Stimulated activated CD4-positive, alpha-beta T cell treated with anti-CD3 and anti-CD28 coated beads, Interleukin-1b, Interleukin-23, amount 100 ng/mL, for 1 hour (primary cell): ENCODE measurements at places on chromosomes 4 and X.

DNA sequence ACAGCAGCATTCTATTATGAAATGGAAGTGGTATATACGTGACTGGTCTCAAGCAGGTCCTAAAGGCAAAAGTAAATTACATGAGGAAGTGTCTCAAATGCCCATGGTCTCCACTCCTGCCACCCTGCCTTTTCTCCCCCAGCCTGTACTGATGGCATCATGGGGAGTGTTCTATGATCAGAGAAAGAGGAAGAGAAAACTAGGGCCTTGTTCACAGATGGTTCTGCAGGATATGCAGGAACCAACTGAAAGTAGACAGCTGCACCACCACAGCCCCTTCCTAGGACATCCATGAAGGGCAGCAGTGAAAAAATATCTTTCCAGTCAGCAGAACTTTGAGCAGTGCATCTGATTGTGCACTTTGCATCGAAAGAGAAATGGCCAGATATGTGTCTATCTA, 901.5 kb downstream of the ARAP2 start:
- no peak for DNase-seq

- no peak for DNase-seq
Measured at GRCh38 chr4:26524011-26524410, 33.7 kb upstream of the CCKAR start.

GRCh38 chrX:115535844-115536243, 25.1 kb upstream of the PLS3 start:
- DNase-seq = no peak

DNA sequence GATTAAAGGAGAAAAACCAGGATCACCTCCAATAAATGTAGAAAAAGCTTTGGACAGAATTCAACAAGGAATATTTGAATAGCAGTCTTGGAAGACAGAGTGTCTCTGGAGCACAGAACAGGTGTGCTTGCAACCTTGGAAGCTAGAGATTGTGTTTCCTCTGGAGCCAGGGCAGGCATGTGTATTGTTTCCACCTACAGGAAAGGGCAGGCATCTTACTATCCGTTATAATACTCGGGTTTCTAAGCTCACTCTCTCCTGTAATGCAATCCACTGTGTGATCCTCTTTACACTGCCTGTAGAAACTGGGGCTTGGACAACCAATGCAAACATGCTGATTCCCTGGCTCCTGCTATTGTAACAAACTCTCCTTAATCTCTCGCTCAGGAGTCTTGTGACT, 14.4 kb downstream of the CCDC110 start:
- DNase-seq = no peak

DNA sequence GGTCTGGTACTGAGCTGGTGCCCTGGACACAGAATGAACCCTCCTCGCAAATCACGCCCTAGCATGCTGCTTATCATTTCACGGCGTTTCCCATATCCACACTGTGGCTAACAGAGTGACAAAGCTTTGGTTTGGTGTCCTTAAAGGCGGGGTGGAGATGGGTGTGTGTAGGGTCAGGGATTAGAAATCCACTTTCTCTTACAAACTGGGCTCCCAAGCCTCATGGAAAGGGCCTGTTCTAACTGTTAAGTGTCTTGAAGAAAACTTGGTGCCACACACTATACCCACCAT, 735 bp upstream of the CHRDL1 start:
- DNase-seq = no peak

- no peak for DNase-seq
Measured at GRCh38 chrX:137792214-137792613, 226.3 kb downstream of the ZIC3 start.

- no peak for DNase-seq
Measured at GRCh38 chrX:135520022-135520552, 373 bp upstream of the INTS6L start.

- no peak for DNase-seq
Measured at GRCh38 chr4:152294331-152294730, 241.6 kb downstream of the FBXW7 start.

- DNase-seq = no peak
Measured at GRCh38 chr4:19230906-19231545, 1020.7 kb upstream of the SLIT2 start.

GRCh38 chr4:13054420-13054970, 429.6 kb downstream of the RAB28 start:
- no peak for DNase-seq

GRCh38 chr4:133058701-133059100, 90.4 kb upstream of the PCDH10 start:
- DNase-seq = no peak

GRCh38 chr4:112075906-112076305, 69.3 kb upstream of the FAM241A start:
- no peak for DNase-seq
